ENCODE measurements at places on chromosomes 2 and 18.
A peak's percentile ranks its signal among the peaks of the same experiment; 100 is the strongest.

DNA sequence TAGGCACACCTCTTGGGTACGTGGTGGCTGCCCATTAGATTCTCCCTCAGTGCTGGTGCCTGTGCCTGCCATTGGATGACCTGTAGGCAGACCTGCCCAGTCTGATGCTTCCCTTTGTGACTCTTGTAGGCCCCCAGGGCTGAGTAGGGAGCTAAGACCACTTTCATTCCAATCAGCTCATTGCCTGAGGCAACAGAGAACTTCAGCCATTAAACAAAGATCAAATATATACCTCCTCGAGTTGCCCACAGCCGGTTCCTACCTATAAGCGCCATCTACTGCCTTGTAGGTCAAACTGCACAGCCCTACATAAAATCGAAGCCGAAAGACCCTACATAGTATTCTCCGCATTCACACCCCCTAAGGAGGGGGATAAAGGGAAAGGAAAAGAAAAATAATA is 184.6 kb downstream of the ETAA1 start:
- no peak for DNase-seq

GRCh38 chr18:13463526-13464210 is 245.1 kb downstream of the LDLRAD4 start:
- DNase-seq: no peak

- no peak for DNase-seq
Observed at GRCh38 chr2:42942214-42942989, 150.0 kb upstream of the HAAO start.

- DNase-seq: no peak
Observed at GRCh38 chr18:33184958-33185357, 255.6 kb downstream of the CCDC178 start.

DNA sequence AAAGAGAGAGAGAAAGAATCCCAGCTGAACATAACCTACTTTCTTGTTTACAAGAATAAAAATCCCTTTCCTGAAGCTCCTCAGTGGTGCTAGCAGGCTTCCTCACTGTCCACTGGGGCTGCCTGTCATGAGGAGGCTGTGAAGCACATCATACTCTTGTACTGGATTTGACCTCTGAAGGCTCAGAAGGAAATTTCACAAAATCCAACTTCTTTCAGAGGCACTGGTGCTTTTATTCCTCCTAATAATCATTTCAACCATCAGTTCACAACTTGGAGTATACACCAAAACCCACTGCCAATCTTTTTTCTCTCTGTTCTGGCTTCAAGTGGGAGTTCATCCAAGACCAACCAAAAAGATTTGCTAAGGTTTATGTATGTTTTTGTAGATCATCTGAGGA is 48.5 kb downstream of the TMX3 start:
- DNase-seq: no peak

DNA sequence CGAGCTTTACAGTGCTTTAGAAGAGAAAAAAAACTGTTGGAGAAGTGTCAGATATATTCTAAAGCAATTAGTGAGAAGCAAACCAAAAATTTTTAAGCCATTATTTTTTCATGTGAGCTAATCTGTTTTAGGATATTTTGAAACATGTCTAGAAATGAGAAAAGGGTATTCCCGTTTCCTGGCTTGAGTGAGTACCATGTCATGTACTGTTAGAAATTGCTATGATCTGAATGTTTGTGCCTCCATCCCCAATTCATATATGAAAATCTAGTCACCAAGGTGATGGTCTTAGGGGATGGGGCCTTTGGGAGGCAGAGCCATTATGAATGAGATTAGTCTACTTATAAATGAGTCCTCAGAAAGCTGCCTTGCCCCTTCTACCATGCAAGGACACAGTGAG is 493.3 kb upstream of the GCFC2 start:
- DNase-seq: no peak

GRCh38 chr2:15425712-15426111 is 135.4 kb downstream of the NBAS start:
- DNase-seq: no peak

GRCh38 chr2:23376972-23377371 is 8.0 kb upstream of the KLHL29 start:
- no peak for DNase-seq

DNA sequence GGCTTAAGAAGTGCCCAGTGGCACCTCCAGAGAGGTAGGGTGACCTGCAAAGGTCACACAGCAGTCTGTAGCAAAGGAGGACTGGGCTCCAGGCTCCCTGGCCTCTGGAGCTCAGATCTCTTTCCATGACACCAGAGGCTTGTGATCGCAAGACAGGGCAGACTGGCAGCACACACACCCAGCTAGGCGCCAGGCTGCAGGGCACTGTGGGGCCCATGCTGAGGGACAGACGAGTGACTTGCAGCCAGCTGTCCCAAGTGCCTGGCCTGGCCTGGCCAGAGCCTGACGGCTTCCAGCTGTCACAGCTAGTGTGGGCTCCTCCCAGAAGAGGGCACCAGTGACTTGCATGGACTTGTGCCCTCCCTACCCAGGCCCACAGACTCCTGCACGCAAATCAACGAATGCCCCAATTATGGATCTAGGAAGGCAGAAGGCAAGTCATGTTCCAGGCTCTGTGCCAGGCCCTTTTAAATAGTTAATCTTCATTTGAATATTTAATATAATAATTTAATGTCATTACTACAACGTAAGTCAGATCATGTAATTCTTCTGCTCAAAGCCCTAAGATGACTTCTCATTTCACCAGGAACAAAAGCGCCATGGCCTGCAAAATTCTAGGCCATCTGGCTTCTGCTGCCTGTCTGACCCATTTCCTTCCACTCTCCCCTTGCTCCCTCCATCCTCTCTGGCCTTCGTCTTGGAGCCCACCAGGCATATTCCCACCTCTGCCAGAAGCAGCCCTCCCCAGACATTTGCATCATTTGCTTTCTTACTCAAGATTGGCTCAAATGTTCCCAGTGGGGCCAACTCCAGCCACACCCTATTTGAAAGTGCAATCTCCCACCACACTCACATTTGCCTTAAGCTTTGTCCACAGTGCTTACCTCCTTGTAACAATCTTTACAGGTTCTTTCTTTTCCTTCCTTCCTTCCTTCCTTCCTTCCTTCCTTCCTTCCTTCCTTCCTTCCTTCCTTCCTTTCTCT is 3.7 kb upstream of the SPEG start:
- no peak for DNase-seq

- DNase-seq: no peak
Observed at GRCh38 chr2:237497838-237498186, 10.8 kb downstream of the MLPH start.

GRCh38 chr18:67710639-67711038 is 194.1 kb upstream of the DSEL start:
- no peak for DNase-seq

- no peak for DNase-seq
Observed at GRCh38 chr2:182937870-182938269, 71.4 kb upstream of the FRZB start.

- DNase-seq: no peak
Observed at GRCh38 chr2:6203291-6203959, 511.2 kb downstream of the SOX11 start.

DNA sequence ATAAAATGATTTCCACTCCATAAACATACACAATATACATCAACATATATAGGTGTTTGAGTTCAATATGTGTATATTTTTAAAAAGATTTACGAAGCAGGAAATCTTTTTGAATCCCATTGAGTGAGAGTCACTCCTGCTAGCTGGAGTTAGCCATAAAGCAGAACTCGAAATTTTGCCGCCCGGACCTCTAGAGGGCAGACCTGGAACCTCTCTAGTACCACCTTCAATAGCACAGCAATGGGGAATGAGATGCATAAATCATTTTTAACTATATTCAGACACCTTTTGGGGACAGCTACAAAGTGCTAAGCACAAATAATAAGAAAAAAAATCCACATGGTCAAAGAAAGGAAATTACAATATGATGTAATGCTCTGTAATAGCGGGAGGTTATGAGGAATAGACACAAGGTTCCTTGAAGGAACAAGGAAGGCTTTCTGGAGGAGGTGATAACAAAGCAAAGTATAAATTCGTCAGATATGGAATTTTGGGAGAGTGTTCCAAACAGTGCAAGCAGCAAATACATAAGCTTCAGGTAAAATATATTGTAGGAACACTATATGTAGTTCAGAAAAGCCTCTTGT is 533.4 kb downstream of the ERBB4 start:
- no peak for DNase-seq

GRCh38 chr2:239337122-239337876 is 63.5 kb downstream of the HDAC4 start:
- no peak for DNase-seq

GRCh38 chr18:58579561-58580047 is 49.3 kb downstream of the ALPK2 start:
- DNase-seq: no peak

DNA sequence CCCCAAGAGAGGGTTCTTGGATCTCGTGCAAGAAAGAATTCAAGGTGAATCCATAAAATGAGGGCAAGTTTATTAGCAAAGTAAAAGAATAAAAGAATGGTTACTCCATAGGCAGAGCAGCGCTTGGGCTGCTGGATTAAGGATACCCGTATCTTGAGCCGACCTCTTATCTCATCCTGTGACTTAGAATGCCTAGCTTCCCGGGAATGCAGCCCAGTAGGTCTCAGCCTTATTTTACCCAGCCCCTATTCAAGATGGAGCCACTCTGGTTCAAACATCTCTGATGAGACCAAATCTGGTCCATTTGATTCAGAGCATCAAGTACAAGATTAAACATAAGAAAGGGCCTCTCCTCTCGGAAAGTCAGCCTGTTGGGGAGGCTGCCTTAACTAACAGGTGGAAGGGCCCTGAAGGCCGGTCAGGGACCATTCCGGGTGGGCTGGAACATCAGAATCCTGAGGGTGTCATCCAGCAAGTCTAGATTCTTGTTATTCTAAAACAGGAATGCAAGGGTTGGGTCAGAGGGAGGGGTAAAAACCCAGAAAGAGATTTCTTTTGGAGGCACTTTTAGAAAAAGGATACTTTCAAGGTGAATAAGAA is 5.8 kb downstream of the PSD4 start:
- DNase-seq: no peak

DNA sequence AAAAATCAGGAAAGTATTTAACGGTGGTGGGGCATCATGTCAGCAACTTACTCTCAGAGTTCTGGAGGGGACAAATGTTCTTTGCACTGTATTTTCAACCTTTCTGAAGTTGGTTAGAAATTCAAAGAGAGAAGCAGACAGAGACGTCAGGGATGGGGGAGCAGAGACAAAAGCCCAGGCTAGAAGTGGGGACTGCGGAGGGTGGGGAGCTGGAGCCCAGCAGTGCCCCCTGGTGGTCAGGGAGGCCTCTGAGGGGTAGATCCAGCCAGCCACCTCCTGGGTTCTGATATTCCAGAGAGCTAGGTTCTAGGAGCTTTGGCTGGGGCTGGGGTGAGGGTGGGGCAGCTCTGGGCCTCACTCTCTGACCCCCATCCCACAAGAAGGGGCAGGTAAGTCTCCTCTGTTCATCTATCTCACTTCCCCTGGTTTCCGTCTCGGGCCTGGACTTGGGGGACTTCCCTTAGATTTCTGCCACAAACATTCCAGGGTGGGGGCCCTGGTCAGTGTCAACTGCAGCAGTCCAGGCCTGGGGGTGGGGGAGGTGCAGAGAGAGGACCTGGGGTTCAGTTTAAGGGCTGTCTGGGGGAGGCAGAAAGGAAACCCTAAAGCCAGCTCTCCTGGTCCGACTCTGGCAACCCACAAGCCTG is 8.9 kb downstream of the TNS1 start:
- DNase-seq: peak; percentile 39

DNA sequence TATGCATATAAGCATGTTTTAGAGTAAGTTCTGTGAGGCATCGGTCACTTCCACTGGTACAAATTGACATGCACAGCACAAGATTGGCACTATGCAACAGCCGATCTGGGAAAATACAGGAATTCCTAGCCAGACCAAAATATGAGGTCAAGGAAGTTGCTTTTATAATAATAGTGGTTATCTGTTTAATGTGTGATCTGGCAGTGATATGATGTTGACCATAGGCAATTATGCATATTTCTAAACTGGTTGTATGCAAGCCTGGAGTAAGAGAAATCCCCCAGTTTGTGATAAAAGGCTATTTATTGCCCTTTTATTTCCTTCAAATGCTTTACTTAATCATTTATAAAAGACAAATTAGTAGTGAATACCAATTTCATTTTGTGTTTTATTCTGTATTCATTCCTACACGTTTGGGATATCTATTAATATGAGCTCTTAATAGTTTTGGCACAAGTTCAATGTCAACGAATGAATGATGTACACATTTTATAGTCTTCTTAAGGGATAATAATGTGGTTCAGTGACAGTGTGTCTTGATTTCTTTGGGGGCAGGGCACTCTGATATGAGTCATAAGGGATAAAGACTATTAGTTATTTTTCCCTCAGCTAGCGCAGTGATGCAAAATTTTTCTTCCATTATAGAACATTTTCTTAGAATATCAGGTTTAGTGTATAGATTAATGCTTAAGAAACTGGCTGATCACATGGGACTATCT is 34.7 kb upstream of the ZEB2 start:
- no peak for DNase-seq

DNA sequence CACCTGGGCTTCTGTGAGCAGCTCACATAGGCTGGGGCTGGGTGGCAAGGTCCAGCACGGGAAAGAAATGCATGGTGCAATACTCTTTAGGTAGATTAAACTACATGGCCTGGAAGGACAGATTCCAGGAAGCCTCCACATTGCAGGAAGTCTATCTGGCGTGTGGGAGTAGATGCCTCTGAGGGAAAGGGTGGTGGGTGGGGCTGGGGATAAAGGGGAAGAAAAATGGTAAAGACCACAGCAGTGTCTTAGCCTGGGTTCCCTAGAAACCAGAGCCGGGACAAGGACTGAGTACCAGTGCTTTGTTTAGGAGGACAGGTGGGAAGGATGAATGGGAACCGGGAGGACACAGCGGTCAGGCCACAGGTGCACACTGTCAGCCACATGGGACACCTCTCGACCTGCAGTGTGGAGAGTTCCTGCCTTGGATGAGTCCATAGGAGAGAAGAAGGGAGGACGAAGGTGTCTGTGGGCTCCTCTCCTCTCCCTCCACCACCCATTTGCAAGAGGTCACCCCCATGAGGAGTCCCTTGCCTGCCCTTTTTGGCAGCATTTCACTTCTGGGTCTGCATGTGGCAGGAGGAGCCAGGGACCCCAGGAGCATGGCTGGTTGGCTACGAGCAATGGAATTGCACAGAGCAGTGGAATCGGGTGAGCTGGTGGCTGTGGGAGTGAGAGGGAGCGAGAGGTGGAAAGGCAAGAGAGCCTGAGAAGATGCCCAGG is 91.5 kb upstream of the HS6ST1 start:
- DNase-seq: no peak

DNA sequence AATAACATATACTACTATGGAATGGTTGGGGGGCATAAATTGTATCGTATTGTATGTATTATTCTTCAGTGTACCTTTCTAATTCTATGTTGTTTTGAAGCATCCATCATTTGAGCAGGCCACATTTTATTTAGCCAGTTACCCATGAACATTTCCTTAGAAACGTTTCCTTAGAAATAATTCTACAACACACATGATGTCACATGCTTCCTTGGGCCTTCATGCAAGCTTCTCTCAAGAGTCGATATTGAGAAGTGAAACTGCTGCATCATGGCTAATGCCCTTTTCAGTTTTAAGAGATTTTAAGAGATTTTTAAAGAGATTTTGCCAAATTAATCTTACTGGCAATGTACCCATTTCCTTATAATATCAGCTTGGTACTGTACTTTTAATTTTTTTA is 63.9 kb downstream of the ALPK2 start:
- no peak for DNase-seq

GRCh38 chr18:51630706-51631105 is 433.2 kb upstream of the MEX3C start:
- no peak for DNase-seq

- DNase-seq: no peak
Observed at GRCh38 chr2:39156107-39156506, 35.3 kb upstream of the SOS1 start.

All from stimulated activated CD4-positive, alpha-beta T cell treated with anti-CD3 and anti-CD28 coated beads, Interleukin-1b, Interleukin-23, amount 100 ng/mL, for 4 hours (primary cell).